ENCODE measurements at places on chromosomes 6 and 20.

DNA sequence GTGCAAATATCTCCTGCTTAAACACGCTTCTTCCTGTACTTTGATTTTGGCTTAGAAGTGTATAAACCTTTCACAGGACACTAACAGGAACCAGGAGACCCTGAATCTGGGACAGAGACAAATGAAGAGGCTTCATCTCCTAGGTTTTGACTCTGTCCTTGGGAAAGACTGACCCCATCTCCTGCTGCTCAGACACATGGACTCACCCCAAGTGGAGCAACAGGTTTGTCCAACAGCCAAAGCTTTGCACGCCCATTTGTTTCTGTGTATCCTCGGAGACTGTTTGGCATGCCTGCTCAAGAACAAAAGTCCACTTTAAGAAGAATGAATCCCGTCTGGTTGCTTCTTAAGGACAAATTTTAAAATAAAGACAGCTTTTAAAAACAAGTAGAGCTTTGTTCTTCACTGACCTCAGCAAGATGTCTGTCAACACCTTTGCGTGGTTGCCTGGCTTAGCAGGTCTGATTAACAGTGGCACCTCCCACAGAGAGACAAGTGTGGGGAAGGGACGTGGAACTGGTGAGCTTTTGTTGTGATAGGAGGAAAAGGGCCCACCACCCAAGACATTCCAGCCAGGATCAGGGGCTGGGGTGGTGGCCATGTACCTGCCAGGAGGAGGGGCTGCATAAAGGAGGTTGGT is 202.6 kb downstream of the SOD2 start:
- DNase-seq = no peak

- no peak for DNase-seq
Observed at GRCh38 chr6:20919677-20920385, 385.6 kb downstream of the CDKAL1 start.

DNA sequence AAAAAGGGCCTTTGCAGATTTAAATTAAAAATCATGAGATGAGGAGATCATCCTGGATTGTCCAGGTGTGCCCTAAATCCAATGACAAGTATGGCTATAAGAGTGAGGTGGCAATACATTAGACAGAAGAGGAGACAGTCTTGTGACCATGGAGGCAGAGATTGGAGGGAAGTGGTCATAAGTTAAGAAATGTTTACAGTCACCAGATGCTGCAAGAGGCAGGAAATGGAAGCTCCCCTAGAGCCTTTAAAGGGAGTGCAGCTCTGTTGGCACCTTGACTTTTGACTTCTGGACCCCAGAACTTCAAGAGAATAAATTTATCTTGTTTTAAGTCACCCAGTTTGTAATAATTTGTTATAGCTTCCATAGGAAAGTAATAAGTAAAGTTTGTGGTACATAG is 61.1 kb downstream of the HMGN3 start:
- no peak for DNase-seq

DNA sequence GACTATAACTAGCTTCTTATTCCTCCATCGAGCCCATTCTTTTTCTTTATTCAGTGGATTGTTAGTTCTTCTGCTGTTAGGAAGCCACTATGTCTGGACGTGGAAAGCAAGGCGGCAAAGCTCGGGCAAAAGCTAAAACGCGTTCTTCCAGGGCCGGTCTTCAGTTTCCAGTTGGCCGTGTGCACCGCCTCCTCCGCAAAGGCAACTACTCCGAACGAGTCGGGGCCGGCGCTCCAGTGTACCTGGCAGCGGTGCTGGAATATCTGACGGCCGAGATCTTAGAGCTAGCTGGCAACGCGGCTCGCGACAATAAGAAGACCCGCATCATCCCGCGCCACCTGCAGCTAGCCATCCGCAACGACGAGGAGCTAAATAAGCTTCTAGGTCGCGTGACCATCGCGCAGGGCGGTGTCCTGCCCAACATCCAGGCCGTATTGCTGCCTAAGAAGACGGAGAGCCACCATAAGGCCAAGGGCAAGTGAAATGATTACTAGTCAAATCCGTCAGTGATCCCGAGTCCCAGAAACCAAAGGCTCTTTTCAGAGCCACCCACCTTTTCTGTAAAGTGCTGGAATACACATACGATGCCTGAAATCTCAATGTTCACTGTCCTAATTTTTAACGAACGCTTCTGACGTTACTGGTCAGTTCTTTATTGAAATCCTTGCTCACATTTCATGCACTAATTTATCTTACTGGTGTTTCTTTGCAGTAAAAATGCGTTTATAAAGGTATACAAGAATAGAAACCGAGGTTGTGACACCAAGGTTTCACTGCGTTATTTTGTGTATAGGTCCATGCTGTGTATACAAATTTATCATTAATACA is 129.9 kb downstream of the HFE start:
- peak; percentile 84 for DNase-seq

DNA sequence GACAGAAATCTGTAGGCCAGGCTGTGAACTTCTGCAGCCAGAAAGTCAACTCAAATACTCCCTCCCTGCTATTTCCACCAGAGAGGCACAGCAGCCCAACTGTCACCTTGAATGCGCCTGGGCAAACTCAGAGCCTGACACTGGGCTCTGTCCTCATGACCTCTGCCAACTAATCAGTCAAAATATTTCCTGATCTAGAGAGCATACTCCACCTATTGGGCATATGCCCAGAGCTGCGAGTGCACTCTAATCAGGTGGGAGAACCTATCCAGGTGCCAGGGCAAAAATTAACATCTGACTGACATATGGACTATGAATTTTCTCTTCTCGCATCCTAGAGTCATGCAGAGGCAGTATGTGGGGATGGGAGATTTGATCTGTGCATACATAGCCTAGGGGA is 406.3 kb upstream of the RUNX2 start:
- no peak for DNase-seq

- no peak for DNase-seq
Observed at GRCh38 chr20:35286077-35286898, 1.7 kb upstream of the EIF6 start.

DNA sequence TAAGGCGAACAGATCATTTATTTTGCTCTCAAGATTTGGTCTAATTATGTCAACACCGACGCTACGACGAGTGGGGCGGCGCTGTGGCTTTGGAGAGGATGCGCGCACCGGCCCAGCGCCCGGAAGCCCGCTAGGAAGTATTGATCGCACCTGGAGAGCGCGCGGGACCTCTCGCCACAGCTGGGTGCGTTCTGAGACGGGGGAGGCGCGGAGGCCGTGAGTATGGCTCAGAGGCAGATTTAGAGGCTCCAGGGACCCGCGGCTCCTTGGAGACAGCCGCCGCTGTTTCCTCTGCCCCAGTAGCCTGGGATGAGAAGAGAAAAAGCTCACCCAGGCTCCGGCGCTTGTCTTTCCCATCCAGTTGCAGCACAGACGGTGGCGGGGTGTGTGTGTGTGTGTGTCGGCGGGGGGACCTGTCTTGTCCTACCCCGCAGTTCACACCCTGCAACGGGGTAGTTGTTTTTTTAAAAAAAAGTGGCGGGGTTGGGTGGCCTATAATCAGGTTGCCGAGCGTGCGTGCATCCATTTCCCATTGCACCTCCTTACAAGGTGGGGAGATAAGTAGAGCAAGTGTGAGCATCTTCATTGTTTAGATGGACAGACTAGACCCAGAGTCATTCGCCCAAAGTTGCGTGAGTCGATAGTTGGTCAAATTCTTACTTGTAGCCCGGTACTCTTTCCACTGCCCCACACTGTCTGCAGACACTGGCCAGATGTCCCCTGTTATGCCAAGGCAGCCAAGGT is 11.2 kb downstream of the TFAP2D start:
- DNase-seq = no peak

DNA sequence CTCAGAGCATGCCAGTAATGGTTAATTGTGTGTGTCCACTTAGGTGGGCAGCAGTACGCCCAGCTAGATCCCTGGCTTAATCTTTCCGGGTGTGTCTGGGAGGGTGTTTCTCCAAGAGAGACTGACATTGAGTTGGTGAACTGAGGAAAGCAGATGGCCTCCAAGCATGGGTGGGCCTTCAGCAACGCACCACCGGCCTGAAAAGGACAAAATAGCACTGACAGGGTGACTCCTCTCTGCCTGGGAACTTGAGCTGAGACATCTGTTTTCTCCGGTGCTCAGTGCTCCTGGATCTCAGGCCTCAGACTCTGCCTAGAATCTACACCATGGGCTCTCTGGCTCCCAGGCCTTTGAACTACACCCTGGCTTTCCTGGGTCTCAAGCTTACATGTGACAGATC is 43.2 kb downstream of the C6orf118 start:
- DNase-seq = no peak

DNA sequence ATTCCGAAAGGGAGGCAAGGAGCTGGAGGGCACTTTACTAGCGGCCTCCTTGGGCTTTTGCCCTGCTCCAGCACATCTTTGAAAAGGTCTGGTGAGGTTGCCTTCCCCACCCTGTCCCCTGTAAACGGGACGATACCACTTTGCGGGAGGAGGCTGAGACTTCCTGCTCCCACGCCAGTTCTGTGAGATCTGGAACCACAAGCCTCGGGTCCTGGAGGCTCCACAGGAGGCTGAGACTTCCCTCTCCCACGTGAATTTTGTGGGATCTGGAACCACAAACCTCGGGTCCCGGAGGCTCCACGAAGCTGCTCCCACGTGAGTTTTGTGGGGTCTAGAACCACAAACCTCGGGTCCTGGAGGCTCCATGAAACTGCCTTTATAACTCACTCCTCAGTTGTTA is 209.3 kb downstream of the DLL1 start:
- DNase-seq = no peak

GRCh38 chr6:157814883-157815282 is 8.2 kb upstream of the SNX9 start:
- no peak for DNase-seq

GRCh38 chr6:79269877-79270276 is 35.4 kb upstream of the HMGN3 start:
- peak; percentile 81 for DNase-seq

GRCh38 chr20:48359692-48360341 is 468.0 kb downstream of the PREX1 start:
- DNase-seq = no peak

GRCh38 chr6:2993755-2994317 is 5.9 kb upstream of the NQO2 start:
- DNase-seq = no peak

GRCh38 chr6:44161997-44162338 is 3.3 kb downstream of the CAPN11 start:
- peak; percentile 57 for DNase-seq

DNA sequence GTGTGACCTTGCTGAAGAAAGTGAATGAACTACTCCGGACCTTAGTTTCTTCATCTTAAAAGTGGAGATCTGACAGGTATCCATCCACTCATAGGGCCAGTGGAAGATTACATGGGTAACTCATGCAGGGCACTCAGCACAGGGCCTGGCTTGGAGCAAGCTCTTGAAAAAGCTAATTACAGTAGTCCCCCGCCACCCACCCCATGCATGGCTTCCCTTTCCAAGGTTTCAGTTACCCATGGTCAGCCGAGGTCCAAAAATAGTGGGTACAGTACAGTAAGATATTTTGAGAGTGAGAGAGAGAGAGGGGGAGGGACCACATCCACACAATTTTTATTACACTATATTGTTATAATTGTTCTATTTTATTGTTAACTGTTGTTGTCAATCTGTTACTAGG is 7.1 kb upstream of the PMEPA1 start:
- DNase-seq = no peak

DNA sequence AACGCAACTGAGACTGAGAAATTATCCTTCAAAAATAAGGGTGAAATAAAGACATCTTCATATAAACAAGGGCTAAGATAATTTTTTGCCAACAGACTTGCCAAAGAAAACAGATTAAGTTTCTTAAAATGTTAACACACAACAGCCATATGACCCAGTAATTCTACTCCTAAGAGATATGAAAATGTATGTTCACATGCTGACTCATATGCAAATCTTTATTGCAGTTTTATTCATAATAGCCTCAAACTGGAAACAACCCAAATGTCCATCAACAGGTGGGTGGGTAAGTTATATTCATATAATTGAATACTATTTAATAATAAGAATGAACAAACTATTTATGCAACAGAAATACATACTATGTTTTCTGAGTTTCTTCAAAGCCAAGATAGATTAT is 140.1 kb downstream of the REV3L start:
- no peak for DNase-seq

GRCh38 chr6:149750136-149750609 is 632 bp downstream of the PCMT1 start:
- peak; percentile 54 for DNase-seq

GRCh38 chr6:11237428-11237827 is 5.0 kb upstream of the NEDD9 start:
- no peak for DNase-seq

- DNase-seq = peak; percentile 65
Observed at GRCh38 chr6:107697682-107698081, 126.4 kb downstream of the SCML4 start.

GRCh38 chr6:53310771-53311585 is 37.8 kb downstream of the ELOVL5 start:
- no peak for DNase-seq

- DNase-seq = no peak
Observed at GRCh38 chr6:54768494-54768893, 78.1 kb upstream of the FAM83B start.

DNA sequence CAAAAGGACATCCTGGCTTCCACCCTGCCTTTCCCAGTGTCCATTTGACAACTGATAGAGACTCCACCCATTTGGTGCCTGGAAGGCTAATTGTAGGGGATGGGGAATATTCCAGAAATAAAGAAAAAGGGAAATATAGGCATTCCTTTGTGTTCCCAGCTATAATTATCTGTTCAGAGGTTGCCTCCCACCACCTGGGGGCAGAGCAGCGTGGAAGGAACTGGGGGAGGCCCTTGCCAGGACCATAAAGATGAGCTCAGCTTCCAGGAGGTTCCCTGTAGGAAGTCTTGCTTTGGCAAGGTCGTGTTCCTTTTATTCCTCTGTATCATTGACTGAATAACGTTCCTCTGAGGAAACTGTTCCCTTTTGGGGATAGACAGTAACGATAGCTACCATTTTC is 214.7 kb downstream of the TFAP2C start:
- peak; percentile 16 for DNase-seq

DNA sequence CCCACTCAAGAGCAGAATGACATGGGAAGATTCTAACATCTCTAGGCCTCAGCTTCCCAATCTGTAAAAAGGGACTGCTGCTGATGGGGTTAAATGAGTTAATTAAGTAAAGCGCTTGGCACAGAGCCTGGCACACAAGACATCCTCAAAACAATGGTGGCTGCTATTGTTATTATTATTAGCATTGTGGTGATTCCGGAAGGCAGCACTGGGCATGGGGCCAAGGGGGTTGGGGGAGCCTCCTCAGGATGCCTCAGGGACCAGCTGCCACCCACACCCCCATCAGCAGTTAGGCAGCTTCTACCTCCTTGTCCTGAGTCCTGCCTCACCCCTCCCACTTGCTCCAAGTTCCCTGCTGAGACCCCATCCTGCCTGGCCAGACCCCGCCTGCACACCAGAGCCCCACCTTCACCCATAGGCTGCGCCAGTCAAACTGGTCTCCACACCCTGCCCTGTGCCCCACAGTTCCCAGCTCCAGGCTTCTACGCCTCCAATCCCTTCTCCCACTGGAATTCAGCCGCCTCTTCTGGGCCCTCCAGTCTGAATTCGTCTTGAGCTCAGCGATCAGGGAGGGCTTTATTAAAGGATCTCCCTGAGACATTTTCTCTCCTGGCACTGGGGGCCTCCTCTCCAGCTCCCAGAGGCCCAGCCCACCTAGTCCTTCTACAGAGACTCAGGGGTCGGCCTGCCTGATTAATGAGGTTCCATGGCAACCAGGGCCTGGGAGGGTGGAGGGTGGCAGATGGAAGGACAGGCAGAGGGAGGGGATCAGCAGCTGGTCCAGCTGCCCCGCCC is 1.5 kb downstream of the E2F1 start:
- DNase-seq = no peak

Data from fibroblast of skin of back (primary cell).